Stimulated activated CD4-positive, alpha-beta T cell treated with anti-CD3 and anti-CD28 coated beads, TNF-alpha, amount 100 ng/mL, for 4 hours (primary cell): ENCODE measurements at places on chromosomes 3 and 15.
A peak's percentile ranks its signal among the peaks of the same experiment; 100 is the strongest.

DNA sequence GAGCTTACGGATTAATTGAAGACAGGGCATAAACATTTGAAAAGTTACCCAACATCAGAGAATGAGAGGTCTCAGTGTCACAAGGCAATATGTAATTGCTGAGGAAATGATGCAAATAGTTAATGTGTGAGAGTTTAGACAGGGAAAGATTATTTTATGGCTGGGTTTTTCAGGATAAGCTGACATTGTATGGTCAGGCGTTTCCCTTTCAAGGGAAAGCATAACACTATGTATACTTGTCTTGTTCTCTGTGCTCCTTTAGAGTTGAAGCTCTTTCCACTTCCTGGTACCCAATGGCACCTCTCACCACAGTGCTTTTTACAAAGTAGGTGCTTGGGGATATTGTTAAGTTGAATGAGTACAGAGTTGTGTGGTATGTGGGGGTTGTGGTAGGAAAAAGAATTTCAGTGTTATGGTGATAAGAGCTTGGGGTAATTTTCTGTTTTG, 19.9 kb downstream of the IQGAP1 start:
- no peak for DNase-seq

GRCh38 chr3:64505419-64505818, 182.4 kb downstream of the ADAMTS9 start:
- DNase-seq = no peak

GRCh38 chr3:194218646-194219453, 82.9 kb downstream of the HES1 start:
- no peak for DNase-seq

DNA sequence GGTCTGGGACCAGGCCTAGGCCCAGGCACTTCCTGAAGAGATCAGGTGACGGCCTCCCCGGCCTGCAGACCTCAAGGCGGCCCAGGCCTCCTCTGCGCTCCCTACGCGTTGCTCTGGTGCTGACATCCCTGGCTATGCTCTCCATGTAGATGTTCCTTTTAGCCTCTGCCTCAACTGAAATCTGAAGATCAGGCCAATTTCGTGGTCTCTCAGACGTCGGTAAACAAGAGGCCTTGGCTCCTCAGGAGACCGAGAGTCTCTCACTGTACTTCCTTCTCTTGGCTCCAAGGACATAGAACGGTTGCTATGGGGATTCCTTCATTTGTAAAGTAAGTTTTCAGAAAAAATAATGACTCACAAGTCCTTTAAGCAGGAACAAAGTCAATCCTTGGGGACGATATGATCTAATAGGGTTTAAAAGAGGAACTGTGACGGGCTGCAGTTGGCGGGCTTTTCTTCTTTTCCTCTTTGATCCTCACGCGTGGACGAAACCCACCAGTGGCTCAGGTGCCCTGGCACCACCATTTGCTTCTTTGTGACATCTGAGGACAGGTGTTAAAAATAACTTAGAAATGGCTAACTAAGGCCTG, 55.6 kb upstream of the CGNL1 start:
- no peak for DNase-seq

DNA sequence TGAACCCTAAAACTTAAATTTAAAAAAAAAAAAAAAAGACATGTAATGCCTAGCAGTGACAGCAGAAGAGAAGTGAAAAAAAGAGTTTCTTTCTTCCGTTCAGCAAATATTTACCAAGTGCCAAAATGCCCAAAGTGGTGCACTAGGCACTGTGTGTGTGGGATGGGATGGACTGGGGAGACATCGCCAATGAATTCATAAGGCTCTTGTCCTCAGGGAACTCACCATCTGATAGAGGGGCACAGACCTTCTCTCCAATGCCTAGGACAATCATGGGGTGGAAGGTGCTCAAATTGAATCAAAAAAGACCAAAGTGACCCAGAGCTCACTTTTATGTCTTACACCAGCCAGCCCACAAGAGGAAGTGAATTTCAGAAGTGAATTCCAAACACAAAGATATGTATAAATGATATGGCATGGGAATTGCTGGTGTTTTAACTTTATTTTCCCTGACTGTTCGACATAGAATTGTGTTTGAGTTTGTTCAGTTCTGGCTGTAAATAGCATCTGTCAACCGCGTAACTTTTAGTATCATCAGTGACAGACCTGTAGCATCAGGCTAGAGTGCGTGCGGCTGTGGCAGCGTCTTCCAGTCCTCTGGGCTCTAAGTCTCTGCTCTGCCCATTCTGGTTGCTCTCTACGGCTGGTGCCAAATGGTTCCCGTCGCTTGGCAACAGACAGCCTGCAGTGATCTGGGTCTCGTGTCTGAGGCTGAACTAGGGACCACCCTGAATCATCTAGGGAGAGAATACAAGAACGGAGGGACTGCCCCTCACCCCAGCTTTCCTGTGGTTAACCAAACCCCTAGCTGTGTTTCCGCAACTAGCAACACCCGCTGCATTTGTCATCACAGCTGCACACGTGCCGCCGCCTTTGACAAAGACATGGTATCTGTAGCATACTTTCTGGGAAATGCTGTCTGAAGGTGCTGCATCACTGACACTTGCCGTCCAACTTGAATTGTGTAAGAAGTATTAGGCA, 154.0 kb upstream of the THBS1 start:
- peak; percentile 31 for DNase-seq

DNA sequence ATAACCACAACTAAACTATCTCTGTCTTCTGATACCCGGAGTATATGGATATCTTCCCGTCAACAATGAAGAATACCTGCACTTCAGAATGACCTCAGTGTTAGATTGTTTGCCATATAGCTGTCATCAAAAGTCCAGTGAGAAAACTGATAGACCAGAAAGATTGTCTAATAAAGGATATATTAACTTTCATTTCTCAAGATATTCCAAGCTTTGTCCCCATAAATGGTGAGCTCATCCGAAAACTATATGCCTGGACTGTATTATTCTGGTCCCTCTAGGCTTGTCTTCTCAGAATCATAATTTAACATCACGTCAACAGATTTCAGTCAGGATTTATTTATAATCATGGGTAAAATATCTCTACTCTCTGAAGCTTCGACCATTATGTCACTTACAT, 100.5 kb downstream of the ATP8B4 start:
- no peak for DNase-seq

DNA sequence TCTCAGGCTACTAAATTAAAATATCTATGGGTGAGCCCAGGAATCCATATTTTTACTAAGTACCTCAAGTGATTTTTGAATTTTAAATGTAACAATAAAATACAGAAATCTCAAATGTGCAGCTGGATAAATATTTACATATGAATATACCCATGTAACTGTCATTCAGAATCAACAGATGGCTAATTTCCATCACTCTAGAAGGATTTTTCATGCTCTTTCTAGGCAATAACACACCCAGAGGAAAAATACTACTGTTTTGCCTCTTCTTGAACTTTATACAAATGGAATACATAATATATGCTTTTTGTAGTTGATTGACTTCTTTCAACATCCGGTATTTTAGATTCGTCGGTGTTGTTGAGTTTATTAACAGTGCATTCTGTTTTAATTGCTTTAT, 601.3 kb upstream of the NECTIN3 start:
- DNase-seq = no peak

DNA sequence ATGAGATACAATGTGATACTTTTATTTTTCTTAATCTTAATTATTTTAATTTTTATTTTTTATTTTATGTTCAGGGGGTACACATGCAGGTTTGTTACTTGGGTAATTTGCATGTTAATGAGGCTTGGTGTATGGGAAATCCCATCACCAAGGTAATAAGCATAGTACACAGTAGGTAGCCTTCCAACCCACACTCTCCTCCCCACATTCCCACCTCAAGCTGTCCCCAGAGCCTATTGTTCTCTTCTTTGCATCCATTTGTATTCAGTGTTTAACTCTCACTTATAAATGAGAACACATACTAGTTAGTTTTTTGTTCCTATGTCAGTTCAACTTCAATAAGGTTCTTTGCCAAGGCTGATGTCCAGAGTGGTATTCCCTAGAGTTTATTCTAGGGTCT, 1375.4 kb downstream of the NSUN3 start:
- no peak for DNase-seq

GRCh38 chr3:58719684-58720083, 53.1 kb upstream of the FAM3D start:
- DNase-seq = no peak

GRCh38 chr3:14317057-14317553, 85.3 kb upstream of the SLC6A6 start:
- DNase-seq = no peak

DNA sequence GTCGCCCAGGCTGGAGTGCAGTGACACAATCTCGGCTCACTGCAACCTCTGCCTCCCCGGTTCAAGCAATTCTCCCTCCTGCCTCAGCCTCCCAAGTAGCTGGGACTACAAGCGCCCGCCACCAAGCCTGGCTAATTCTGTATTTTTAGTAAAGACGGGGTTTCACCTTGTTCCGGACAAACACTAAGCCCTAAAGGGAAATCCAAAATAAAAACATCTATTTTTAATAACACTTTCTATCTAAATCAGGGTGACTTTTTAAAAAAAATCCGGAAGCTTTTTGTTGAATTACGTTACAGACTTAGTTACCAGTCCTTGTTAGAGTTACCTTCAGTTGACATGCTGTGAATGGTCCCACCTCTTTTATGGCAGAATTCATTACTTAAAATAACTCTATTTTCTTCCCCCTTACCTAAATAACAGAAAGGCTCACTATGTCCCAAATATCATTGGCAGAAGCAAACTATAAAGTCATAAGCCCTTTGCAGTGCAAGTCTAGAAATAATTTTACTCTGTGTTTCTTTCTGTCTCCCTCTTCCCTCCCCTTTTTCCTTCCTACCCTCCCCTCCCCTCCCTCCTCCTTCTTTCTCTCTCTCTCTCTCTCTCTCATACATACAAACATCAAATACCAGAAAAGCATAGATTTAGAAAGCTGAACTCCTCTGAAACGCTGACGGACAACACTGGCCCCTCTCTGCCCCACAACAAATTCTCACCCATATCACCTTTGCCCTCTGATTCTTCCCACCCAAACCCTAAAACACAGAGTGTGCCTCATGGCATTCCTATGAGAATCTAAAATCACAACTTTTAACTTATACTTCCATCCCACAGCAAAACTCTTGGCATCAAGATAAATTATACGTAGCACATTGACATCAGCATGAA, 18.3 kb downstream of the THBS1 start:
- DNase-seq = no peak

DNA sequence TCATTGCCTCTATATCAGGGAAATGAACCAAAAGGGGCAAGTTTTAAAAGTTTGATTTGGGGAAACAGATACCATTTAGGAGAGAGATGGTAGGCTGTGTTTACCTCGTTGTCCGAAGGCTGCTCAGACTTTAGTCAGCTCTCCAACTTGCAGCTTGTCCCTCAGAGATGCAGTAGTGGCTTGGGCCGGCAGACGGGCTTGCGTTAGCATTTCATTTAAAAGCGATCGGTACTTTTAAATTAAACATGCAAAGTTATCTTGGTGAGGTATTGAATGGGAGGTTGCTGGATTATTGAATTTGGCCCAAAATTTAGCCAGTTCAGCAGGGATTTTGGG, 26.2 kb downstream of the EEFSEC start:
- no peak for DNase-seq

GRCh38 chr3:23435318-23435717, 232.2 kb downstream of the UBE2E2 start:
- DNase-seq = no peak

- DNase-seq = no peak
These were observed 12.3 kb upstream of the P2RY14 start for GRCh38 chr3:151290673-151291072.

GRCh38 chr15:30924353-30924752, 20.6 kb downstream of the FAN1 start:
- no peak for DNase-seq

- DNase-seq = no peak
These were observed 65.2 kb upstream of the UBE2E1 start for GRCh38 chr3:23740517-23740965.

DNA sequence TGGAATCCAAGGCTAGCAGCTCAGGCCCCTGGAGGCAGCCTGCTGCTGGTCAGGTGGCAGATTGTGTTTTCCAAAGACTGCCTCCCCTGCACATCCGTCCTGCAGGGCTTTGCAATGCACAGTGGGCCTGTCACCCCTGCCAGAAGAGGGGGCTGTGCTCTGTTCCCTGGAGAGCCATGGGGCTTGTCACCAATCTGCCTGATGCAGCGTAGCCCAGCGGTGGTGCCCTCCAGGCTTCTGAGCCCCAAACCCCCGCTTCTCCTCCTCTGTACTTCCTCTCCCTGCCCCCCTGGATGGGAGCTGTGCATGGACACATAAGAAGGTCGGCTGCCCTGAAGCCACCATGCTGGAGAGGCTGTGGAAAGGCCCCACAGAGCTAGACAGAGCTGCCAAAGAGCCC, 10.0 kb upstream of the PLXNA1 start:
- DNase-seq = no peak

- peak; percentile 87 for DNase-seq
These were observed 2.8 kb upstream of the BCL6 start for GRCh38 chr3:187748050-187748481.

DNA sequence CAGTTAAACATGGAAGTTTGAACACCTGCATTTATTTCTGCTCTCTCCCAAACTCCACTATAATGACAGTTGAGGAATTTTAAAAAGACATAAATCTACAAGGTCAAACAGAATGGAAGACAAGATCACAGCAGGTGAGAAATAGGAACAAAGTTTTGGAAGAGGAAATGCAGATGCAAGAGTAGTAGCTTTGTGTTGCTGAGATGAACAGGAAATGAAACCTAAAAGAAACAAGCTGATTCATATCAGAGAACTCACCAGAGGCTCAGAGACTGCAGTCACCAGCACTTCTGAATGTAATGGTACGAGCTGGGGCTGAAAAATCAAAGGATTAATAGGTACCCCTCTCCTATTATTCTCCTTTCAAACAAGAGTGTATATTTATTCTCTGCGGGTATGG, 459.9 kb downstream of the RAP2B start:
- DNase-seq = no peak

DNA sequence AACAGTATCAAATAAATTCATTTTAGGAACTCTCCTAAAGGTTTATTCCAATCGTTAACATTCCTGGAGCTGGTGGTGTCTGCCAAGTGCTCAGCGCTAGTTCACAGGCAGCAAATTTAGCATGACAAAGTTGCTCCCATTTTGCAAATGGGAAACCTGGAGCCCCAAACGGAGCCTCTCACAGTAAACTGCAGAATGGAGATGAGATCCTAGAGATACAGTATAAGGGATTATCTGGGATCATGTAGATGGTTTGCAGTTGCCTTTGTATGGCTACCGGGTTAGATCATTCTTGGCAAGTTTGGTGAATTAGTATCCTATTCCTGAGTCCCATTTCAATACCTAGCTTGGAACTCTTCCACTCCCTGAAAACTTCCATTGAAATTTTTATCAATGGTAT, 173.7 kb downstream of the CDIN1 start:
- no peak for DNase-seq

GRCh38 chr3:47299381-47300318, 16.9 kb downstream of the KLHL18 start:
- no peak for DNase-seq
